A549 treated with CORT108297 at 1 μM for 4 hours (cell line): ENCODE measurements at places on chromosomes 1 and 21. TPM values are rescaled to one million over a fixed set of nuclear protein-coding genes. Genes with fewer than 3 reads are reported as not detected.

The C1orf94 gene
- total RNA-seq = not detected in 5 replicates

The PIGR gene
- total RNA-seq = not detected in 5 replicates

The TSACC gene
- total RNA-seq = 1.8 to 4.1 TPM (median 2.1 TPM) in 5 replicates

The ADAMTS4 gene
- total RNA-seq = 0.01 TPM in 2 of 5 replicates, not detected in the others

The TMPRSS15 gene
- not detected in 5 replicates for total RNA-seq

The SPRR2E gene
- not detected in 5 replicates for total RNA-seq

The KCTD3 gene
- 27.4 to 38.9 TPM (median 34.2 TPM) in 5 replicates for total RNA-seq

The CDC42 gene
- 143 to 221 TPM (median 146 TPM) in 5 replicates for total RNA-seq

The ZNF326 gene
- total RNA-seq = 19.1 to 24.2 TPM (median 19.4 TPM) in 5 replicates

The RIPPLY3 gene
- 0.48 to 0.63 TPM (median 0.57 TPM) in 5 replicates for total RNA-seq

The PTPN7 gene
- total RNA-seq = 0.07 to 0.10 TPM in 2 of 5 replicates, not detected in the others

The OR4F29 gene
- total RNA-seq = not detected in 5 replicates

The BMP8B gene
- 3.5 to 4.9 TPM (median 4.5 TPM) in 5 replicates for total RNA-seq

The UBXN10 gene
- total RNA-seq = not detected in 5 replicates

The MORN1 gene
- 5.7 to 7.3 TPM (median 6.6 TPM) in 5 replicates for total RNA-seq

The HSD11B1 gene
- 0.12 to 0.14 TPM in 2 of 5 replicates, not detected in the others for total RNA-seq

The WRAP73 gene
- total RNA-seq = 15.9 to 21.7 TPM (median 21.0 TPM) in 5 replicates

The RAB3B gene
- total RNA-seq = 5.1 to 9.9 TPM (median 6.0 TPM) in 5 replicates

The NUP210L gene
- not detected in 5 replicates for total RNA-seq
